Colonic mucosa (tissue), 4 donors: ENCODE measurements at places on chromosomes 11 and 22. TPM values are rescaled to one million over a fixed set of nuclear protein-coding genes. Genes with fewer than 3 reads are reported as not detected.

DNA sequence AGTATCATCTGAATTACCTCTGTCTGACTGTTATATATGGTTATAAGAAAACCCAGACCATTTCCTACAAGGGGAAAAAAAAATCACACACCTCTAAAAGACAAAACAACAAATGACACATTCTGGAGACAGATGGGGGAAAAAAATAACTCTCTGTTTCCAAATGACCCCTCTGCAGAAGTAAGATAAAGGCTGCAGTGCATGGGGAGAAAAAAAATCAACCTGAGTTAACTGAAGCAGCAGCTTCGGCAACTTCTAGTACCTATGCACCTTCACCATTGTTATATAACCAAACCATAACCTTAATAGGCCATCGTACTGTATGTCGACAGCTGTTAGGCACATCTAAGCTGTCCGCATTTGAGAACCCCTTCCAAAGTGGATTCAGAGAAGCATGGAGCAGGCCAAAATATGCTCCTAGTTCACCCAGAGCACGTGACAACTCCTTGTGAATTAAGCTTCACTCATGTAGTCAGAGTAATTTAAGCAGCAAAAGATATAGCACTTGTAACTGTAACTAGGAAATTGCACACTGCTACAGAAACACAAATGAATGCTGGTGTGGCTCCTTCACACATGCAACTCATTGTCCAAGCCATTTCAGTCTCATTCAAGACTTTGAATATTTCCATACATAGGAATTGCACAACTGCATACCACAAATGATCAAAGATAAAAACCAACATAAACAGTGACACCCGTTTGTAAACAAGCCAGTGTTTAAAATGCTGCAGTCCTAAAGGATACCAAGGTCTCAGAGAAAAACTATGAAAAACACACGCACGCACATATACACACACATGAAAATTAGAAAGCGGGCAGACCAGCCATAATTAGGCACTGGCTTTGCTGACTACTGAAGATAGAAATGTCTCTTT, 2.7 kb downstream of the SIK3 start:
- peak overlapping the region; percentile 81 for H3K27ac ChIP-seq
- H3K4me3 ChIP-seq = no peak overlapping the region
- no peak for DNase-seq
- no peaks in the 10 kb centered on the region for H3K27me3 ChIP-seq
- no peaks in the 10 kb centered on the region for H3K36me3 ChIP-seq

Gene C11orf86
- total RNA-seq = 23.0 TPM

Gene SBF2
- 30.5 TPM for total RNA-seq

Gene BEST1
- 0.58 TPM for total RNA-seq

GRCh38 chr11:93814966-93815633, 31.0 kb downstream of the MED17 start:
- H3K36me3 ChIP-seq = peaks cover 5% of the 10 kb centered on the region
- H3K27me3 ChIP-seq = no peaks in the 10 kb centered on the region
- no peaks in the 10 kb centered on the region for H3K4me1 ChIP-seq

- H3K36me3 ChIP-seq = no peaks in the 10 kb centered on the region
- peaks cover 1% of the 10 kb centered on the region for H3K4me1 ChIP-seq
- H3K27ac ChIP-seq = peak overlapping the region; percentile 71
- no peaks in the 10 kb centered on the region for H3K27me3 ChIP-seq
- H3K4me3 ChIP-seq = peak overlapping the region; percentile 62
- DNase-seq = peak; percentile 81
These were observed 819 bp upstream of the KCNQ1OT1 start for GRCh38 chr11:2700415-2701211.

Gene FBLN1
- 65.5 TPM for total RNA-seq

Gene CHRDL2
- 26.5 TPM for total RNA-seq
